T-helper 22 cell (primary cell): ENCODE measurements at places on chromosomes 1 and 21.

- DNase-seq: no peak
Observed at GRCh38 chr1:177953549-177953948, 16.3 kb downstream of the SEC16B start.

- no peak for DNase-seq
Observed at GRCh38 chr1:62689524-62689923, 1.3 kb upstream of the DOCK7 start.

GRCh38 chr1:222634180-222635013 lies 16.5 kb downstream of the MIA3 start:
- peak; percentile 38 for DNase-seq

DNA sequence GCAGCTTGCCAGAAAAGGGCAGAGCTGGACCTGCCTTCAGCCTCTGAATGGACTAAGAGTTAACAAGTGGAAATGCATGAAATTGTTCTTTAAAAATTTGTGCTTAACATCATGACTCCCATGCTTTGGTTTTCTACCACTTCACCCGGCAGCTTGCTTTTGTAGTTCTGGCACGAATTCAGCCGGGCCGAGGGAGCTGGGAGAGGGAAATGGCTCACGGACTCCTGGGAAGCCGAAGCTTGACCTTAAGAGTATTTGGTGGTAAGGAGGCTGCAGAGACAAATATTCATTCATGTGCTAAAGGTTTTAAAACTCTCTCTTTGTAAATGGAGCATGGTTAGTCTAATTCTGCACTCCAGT lies 17.2 kb upstream of the GFI1 start:
- no peak for DNase-seq

- no peak for DNase-seq
Observed at GRCh38 chr1:228798035-228798434, 62.8 kb downstream of the RHOU start.

- no peak for DNase-seq
Observed at GRCh38 chr21:45740491-45741357, 97.2 kb downstream of the PCBP3 start.

GRCh38 chr1:90709535-90709934 lies 7.6 kb downstream of the BARHL2 start:
- DNase-seq: no peak

GRCh38 chr1:190633488-190633887 lies 155.8 kb upstream of the BRINP3 start:
- no peak for DNase-seq

DNA sequence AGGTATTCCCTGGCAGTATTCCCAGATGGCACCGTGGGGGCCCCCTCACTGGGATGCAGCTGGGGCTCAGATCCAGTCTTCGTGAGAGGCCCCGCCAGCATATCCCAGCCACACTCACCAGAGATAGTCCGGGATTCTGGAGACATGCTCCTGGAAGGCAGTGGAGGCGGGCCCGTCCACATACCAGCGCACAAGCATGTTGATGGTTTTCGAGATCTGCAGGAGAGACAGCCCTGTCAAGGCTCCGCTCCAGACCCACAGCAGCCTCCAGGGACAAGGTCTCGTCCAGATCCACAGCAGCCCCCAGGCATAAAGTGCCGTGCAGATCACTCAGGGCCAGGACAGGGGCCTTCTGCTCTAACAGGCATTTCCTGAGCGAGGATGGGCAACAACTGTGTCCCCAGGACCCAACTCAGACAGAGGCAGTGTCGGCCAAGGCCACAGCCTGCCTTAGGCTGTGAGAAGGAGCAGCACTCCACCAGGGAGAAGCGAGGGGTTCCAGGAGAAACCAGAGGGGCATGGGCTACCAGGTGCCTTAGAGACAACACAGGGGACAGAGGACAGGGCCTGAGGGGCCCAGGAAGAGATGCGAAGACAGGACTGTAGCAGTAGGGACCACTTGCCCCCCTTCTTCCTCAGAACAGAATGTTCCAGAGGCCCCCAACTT lies 14.8 kb downstream of the LSS start:
- no peak for DNase-seq

DNA sequence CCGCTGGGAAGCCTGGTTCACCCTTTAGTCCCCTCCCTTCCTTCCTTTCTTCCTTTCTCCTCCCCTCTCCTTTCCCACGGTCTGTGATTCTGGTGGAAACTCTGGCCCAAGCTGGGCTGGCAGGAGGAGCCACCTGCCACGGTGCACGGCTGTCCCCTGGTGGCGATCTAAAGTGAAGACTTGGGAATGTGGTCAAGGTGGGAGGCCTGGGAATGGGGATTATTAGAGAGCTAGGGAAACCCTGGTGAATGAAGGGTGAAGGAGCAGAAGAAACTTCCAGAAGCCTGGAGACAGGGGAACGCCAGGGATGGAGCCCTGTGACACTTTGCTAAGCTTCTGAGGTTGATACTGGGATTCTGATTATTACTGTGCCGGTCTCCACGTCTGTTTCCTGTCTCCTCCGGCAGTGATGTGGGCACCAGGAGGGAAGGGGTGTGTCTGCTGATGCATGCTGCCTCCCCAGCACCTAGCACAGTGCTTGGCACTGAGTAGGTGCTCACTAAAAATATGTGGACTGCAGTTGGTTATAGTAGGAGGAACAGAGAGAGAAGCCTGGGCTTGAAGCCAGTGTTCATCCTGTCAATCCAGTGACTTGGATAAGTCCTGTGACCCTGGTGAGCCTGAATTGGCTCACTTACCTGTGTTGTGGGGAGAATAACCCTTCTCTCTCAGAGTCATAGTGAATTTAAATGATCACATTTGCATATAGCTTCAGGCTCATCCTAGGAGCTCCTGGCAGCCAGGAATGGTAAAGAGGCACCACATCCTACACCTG lies 71.2 kb upstream of the NBPF3 start:
- DNase-seq: peak; percentile 28

GRCh38 chr1:226406401-226406881 lies 1.5 kb downstream of the PARP1 start:
- no peak for DNase-seq

DNA sequence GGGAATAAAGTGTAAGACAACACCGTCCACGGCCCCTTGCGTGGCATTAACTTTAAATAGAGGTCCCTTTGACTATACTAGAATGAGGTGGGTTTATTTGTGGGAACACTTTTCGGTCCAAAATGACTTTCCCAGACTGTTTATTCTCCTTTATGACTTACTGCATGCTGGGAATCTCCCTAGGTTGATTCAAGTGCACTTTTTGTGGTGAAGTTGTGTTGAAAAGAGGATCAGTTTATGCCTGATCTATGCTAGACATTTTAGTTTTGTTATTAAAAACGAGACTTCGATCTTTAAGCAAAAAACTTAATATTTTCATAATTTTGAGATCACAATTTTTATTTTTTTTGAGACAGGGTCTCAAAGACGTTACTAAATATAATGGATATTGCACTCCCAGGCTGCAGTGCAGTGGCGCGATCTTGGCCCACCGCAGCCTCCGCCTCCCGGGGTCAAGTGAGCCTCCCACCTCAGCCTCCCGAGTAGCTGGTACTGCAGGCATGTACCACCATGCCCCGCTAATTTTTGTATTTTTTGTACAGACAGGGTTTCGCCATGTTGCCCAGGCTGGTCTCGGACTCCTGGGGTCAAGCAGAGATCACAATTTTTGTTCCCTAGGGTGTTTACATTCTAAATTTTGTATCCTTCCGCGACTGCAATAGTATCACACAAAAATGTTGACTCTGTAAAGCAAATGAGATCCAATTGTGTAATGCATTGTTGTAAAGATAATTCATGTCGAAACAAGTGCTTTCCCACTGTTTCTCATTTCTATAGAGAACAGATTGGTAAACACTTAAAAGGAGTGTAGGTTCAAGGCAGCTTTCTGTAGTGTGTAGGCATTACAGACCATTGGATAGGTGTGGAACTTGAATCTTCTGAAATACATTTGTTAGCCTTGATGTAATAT lies 1.6 kb downstream of the CDC42 start:
- DNase-seq: no peak

DNA sequence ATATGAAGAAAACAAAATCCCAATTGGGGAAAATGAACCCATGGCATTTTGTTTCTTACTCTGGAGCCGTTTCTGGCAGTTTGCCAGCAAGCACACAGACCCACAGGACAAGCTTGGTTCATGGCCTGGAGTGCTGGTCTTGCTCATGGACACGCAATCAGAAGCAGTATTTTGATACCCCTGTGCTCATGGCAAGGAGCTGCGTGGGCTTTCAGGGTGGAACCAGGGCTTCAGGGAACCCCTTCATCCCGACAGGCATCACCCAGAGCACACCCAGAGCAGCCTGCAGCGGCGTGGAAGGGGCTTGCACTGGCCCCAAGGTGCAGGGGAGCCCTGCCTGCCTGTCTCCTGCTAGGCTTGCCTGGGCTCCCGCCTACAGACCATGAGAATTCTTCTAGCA lies 45.4 kb upstream of the PCBP3 start:
- DNase-seq: no peak

GRCh38 chr1:47680815-47681475 lies 243.1 kb downstream of the FOXD2 start:
- DNase-seq: no peak

DNA sequence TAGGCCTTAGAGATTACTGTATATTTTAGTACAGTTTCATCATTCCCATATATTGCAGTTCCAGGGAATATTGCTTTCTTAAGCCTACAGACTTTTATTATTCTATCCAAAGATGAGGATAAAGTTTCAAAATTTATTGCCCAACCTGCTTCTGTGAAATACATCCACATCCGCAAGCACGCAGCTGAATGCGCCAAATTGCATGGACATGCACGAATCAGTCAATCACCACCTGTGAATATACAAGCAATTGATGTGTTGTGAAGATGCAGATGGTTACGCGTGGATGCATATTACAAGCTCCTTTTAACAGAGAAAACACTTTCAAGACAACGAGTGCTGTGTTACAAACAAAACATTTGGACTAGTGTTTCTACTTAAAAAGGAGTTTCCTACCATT lies 577.8 kb upstream of the PLXNA2 start:
- DNase-seq: no peak

DNA sequence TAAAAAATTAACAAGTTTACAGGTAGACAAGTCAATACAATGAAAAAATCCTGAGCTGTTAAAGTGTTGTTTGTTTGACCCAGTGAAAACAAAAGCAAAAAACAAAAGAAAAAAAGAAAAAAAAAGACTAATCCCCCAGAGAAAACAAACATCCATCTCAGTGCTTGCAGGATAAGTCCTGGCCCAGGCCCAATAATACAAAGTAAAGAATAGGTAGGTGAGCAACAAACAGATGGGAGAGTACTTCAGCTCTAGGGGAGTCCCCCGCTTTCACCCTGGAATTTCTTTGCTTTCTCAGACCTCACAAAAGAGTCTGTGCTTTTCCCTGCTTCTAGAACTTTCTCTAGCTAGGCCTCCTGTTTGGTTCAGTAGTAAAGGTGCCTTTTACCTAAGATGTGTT lies 70.3 kb downstream of the ABCA4 start:
- no peak for DNase-seq

GRCh38 chr1:50027794-50028193 lies 4.0 kb upstream of the AGBL4 start:
- no peak for DNase-seq

GRCh38 chr1:118073648-118074435 lies 111.2 kb downstream of the SPAG17 start:
- no peak for DNase-seq

- no peak for DNase-seq
Observed at GRCh38 chr1:28822799-28823198, 10.8 kb downstream of the OPRD1 start.

DNA sequence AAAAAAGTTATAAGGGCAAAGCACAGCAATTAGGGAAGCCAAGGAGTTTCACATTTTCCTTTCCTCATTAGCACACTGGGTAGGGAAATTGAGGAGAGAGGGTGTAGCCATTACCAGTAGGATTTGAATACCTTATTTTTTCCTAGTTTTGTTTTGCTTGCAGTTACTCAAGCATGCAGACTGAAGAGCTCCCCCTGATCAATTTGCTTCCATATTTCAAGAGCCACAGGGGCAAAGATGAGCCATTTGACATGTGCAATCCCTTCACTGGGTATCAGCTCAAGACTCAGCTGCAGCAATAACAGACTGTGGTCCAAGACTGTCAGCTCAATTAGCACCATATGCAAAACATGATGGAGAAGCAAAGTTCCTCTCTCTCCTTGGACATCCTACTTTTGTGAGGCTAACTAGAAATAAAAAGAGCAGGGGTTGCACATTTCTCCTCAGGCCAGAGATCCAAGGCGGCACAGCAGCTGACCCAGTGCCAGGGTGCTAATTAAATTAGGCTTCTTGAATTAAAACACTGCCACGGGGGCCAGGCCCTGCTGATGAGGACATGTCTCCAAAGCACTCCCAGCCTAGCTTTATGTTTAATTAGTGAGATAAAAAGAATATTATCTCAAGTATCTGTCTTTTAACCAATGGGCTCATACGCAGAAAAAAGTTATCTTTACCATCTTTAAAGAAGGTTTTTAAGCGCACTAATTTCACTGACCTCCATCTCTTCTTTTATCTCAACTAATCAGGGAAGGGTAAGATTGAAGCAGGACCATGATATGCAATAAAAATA lies 36.7 kb upstream of the LRRC53 start:
- no peak for DNase-seq

GRCh38 chr1:73770109-73770905 lies 427.7 kb downstream of the LRRIQ3 start:
- DNase-seq: no peak

GRCh38 chr1:21564521-21565095 lies 55.4 kb downstream of the ALPL start:
- DNase-seq: no peak

DNA sequence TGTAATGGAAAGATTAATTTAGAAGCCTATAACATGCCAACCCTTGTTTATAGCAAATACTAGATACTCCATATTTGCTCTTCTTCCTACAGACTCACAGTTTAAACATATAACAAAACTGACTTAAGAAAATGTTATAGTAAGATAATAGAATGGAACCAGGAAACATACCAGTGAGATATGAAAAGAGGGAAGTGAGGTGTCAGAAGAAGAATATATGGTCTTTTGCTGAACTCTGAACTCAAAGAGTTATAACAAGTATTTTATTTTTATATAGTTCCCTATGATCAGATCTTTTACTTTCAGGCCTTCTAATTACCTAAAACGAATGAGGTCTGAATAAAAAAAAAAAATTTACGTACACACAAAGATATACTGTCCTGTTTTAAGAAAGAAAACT lies 20.9 kb downstream of the TMED5 start:
- DNase-seq: no peak

GRCh38 chr1:12618965-12619791 lies 1.2 kb upstream of the DHRS3 start:
- DNase-seq: peak; percentile 65

- DNase-seq: no peak
Observed at GRCh38 chr1:8902765-8903164, 24.3 kb upstream of the ENO1 start.

GRCh38 chr1:65233782-65234181 lies 75.6 kb upstream of the DNAJC6 start:
- no peak for DNase-seq
